ENCODE measurements at places on chromosomes 12 and 14.

DNA sequence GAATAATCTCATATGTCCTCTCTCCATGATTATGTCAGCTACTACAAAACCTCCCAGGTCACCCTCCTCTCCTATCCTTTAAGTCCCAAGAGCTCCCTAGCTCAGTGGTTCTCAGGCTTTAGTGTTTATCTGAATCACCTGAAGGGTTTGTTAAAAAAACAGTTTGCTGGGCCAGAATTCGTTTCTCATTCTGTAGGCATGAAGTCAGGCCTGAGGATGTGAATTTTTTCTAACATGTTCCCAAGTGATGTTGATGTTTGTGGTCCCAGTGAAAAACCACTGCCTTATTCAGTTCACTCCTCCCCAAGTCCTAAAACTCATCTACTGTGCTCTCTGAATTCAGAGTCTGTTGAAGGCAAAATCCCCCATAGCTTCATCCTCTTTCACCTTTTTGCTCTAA, 241.4 kb downstream of the ETNK1 start:
- no peak for DNase-seq

DNA sequence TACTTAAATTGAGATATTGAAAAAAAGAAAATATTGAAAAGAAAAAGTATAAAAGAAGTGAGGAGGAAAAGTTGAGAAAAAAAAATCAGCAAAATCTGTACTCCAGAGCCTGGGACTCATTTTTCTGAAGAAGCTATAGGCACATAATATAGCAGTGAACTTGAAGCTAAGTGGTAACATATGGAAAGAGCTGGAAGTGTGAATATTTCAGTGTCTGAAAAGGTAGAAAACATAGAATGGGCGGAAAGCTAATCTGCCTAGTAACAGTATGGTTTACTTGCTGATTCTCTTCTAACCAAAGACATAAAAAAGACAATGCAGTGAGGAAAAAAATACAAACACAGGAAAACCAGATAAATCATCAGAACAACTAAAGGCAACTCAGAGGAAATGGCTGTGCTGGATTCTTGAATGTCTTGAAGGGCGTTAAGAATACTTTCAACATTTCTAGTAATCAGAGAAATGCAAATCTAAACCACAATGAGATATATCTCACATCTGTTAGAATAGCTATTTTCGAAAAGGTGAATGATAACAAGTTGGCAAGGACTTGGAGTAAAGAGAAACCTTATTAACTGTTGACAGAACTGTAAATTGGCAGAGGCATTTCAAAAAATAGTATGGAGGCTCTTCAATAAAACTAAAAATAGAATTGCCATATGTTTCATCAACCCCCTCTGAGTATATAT, 784.6 kb downstream of the LRFN5 start:
- peak; percentile 57 for DNase-seq

DNA sequence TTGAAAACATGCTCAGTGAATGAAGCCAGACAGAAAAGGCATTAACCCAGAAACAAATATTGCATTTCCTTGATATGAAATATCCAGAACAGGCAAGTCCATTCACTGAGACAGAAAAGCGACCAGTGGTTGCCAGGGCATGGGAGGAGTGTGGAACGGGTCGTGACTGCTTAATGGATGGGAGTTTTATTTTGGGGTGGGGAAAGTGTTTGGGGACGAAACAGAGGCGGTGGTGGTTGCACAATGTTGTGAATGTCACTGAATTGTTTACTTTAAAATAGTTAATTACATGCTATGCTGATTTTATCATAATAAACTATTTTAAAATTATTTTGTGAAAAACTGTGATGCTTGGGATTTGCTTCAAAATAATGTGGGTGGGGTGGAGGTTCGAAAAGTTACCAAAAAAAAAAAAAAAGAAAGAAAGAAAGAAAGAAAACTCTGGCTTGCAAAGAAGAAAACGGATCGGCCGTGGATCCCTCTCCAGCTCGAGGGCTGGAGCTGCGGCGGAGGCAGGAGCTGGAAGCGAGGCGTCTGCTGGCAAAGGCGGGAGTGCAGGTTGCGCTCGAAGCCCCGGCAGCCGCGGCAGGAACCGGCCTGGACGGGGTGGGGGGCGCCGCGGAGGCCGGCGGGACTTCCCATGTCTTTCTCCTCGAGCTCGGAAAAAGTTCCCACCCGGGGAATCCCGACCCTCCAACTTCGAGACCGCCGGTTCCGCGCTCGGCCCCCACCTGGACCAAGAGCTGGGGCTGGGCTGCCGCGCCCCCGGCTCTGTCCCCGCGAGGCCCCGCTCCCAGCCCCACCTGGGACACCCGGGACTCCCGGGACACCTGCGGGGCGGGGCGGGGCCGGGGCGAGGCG, 524 bp upstream of the P2RX2 start:
- no peak for DNase-seq

GRCh38 chr12:103373088-103373523, 122.7 kb downstream of the C12orf42 start:
- DNase-seq = no peak

- DNase-seq = no peak
Measured at GRCh38 chr14:31596342-31597095, 35.3 kb downstream of the NUBPL start.

- DNase-seq = no peak
Measured at GRCh38 chr14:79734151-79734550, 477.2 kb downstream of the DIO2 start.

DNA sequence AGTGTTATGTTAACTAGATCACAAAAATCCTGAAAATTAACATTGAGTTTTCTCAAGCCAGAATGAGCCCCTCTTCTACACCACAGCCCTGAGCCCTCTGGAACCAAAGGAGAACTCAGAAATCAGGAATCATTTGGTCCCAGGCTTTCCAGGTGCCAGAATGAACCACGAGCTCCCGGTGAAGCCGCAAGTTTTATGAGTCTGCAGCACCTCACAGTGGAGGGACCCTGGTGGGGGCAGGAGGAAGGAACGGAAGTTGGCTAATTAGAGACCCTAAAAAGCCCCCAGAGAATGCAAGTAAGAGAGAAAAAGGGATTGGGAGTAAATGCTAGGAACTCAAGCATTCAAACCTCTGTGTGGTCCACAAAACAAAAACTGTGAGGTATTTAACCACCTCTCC, 52.9 kb upstream of the BCL2L14 start:
- no peak for DNase-seq

GRCh38 chr14:52801014-52801712, 9.8 kb upstream of the GNPNAT1 start:
- DNase-seq = no peak

DNA sequence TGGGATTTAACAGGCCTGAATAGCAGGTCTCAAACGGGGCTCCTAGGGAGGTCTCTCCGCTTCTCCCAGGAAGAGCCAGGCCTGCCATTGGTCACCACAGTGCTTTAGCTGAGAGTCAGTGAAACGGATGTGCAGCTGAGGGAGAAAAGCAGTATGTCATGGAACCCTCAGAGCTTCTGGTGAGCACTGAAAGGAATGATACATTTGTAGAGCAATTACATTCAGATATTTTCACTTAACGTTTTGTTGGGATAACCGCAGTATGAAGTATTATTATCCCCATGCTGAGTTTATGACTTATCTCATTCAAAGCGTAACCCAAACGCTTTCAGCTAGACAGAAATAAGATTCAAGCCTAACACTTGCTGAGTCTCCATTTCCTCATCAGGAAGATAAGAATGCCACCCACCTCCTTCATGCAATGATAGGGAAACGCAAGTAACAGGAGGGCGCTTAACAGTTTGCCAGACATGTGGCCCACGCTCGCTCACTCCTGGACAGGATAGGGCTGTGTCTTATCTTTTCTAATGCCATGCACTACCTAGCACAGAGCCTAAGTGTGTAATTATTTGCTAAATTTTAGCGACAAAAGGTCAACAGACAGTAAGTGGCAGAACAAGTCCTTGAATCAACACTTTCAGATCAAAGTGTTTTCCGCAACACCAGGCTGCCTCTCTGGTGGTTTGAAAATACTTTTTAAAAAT, 28.2 kb downstream of the DAD1 start:
- no peak for DNase-seq

DNA sequence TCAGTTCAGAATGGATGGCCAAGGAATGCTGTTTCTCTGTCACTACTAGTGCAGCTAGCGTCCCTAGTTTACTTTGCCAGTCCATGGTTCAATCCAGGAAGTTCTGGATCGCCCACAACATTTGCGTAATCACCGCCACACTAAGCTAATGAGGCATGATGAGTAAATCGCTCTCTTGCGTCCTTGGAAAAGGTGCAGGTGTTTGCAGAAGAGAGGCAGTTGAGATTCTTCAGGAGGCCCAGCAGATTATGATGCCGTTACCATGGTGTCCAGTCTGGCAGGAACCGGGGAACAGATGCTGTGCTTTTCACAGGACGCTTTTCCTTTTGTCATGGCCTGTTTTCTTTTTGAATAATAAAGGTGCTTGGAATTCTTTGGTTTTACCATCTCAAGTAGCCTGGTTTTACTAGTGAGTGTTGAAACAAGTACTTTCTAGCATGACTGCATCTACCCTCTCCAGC, 9.0 kb downstream of the TPH2 start:
- no peak for DNase-seq

GRCh38 chr12:1282670-1283315, 291.8 kb downstream of the ERC1 start:
- DNase-seq = no peak

DNA sequence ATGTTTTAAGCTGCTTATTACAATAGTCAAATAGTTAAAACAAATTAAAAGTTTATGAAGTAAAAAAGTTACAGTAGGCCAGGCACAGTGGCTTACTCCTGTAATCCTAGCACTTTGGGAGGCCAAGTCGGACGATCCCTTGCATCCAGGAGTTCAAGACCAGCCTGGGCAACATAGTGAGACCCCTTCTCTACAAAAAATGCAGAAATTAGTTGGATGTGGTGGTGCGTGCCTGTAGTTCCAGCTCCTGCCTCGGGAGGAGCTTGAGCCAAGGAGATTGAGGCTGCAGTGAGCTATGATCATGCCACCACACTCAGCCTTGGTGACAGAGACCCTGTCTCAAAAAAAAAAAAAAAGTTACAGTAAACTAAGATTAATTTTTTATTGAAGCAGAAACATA, 142.6 kb downstream of the MIPOL1 start:
- no peak for DNase-seq

GRCh38 chr14:100660882-100661635, 65.6 kb upstream of the DLK1 start:
- no peak for DNase-seq
